ENCODE measurements at places on chromosomes 3 and 15.

DNA sequence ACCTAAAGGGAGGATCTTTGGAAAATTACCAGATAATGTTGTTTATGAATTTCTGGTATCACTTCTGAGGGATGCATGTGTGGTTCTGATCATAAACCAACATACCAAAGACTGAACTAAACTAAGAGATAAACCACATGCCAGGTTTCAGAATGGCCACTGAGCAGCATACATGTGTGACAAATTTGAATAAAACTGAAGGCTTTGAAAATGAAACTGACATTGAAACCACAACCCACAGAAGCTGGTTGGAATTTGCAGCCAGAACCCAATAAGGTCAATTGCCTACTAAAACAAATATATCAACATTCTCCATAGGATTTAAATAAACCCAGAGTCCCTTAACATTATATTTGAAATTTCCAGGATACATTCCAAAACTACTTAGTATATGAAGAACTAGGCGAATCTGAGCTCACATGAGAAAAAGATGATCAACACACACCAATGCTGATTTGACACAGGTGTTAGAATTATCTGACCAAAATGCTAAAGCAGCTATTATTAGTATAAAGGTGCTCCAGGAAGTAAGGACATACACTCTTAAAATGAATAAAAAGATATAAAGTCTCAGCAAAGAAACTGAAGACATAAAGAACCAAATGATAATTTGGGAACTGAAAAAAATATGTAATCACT is 125.0 kb downstream of the ZNF280D start:
- DNase-seq: no peak

GRCh38 chr15:73630921-73631362 is 2.2 kb downstream of the NPTN start:
- DNase-seq: no peak

DNA sequence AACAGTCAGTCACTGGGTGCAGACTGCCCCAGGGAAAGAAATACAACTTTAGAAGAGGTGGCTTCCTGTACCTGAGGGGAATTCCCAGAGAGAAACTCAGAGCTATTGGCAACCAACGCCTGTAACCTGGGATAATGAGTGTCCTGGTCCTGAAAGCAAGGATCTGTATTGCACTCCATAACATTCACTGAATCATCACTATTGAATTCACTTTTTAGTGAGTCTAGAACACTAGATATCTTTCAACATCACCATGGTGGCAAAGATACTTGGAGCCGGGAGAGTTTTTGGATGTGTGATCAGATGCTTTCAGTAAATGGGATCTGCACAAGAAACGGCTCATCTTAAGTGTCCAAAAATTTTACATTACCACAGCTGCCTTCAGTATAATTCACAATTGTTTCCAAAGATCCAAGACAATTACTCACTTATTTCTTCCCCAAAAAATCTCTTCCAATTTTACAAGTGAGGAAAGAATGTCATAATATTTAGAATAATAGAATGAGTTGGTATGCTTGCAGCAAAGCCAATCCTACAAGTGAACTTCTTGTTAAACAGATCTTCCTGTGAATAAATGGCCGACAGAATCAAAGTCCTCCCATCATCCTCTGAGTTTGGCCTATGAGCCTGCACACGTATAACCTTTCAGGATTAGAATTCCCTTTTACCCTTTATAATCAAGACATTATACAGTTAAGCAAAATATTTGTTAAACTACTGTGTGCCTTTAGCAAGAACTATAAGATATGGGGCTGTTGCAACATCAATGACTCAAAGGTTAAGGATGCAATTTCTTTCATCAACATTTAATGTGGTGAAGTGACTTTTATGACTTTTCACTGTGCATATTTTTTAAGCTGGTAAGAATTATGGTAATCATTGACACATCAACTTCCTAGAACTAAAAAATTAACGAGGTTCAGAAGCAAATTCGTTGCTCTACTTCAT is 243.3 kb upstream of the COL8A1 start:
- DNase-seq: no peak

DNA sequence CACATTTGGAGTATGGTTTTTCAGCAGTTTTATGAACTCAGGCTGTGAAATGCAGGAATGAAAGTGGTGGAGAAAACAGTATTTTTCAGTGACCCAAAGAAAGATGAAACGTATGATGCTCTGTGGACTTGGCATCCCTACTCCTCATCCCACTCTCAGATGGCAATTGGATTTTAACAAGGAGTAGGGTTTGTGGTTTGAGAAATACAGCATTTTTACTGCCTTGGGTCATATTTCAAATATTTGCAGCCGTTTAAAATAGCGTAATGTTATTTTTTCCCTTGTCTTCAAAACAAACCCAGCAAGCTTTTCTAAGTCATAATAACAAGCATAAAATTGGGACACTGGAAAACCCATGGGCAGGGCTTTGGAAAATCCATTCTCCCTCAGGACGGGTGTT is 117.2 kb upstream of the LRIG1 start:
- no peak for DNase-seq

GRCh38 chr3:150315721-150316120 is 92.4 kb upstream of the TSC22D2 start:
- no peak for DNase-seq

- DNase-seq: no peak
Observed at GRCh38 chr3:69737392-69737791, 1.9 kb upstream of the MITF start.

- DNase-seq: no peak
Observed at GRCh38 chr15:55221090-55222011, 24.6 kb upstream of the RSL24D1 start.

DNA sequence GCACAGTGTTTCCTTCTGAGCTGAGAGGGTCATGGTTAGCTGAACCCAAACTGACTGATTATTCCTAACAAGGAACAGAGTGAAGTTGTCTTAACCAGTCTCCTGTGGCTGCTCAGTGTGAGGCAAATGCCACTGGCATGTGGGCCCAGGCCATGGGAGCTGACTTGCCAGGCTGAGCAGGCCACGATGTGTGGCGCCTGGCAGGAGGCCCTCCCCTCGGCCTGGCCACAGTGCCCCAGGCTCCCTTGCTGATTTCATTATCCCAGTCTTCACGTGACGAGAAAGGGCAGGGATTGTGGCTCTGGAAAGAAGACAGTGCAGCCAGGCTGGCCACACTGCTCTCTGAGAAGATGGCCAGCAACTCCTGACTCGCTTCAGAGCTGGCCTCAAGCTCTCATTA is 58.8 kb downstream of the SLCO2A1 start:
- no peak for DNase-seq

GRCh38 chr3:52435246-52436101 is 9.4 kb downstream of the SEMA3G start:
- no peak for DNase-seq

DNA sequence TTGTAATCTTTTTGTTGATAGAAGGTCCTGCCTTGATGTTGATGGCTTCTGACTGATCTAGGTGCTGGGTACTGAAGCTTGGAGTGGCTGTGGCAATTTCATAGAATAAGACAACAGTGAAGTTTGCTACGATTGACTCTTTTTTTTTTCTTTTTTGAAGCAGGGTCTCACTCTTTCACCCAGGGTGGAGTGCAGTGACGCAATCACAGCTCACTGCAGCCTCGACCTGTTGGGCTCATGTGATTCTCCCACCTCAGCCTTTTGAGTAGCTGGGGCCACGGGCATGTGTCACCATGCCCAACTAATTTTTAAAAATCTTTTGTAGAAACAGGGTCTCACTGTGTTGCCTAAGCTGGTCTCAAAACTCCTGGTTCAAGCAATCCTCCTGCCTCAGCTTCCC is 14.2 kb downstream of the ARID3B start:
- DNase-seq: no peak

GRCh38 chr3:117017135-117017894 is 307.7 kb downstream of the TUSC7 start:
- DNase-seq: no peak

GRCh38 chr3:149214702-149215101 is 6.9 kb downstream of the CP start:
- peak; percentile 11 for DNase-seq

DNA sequence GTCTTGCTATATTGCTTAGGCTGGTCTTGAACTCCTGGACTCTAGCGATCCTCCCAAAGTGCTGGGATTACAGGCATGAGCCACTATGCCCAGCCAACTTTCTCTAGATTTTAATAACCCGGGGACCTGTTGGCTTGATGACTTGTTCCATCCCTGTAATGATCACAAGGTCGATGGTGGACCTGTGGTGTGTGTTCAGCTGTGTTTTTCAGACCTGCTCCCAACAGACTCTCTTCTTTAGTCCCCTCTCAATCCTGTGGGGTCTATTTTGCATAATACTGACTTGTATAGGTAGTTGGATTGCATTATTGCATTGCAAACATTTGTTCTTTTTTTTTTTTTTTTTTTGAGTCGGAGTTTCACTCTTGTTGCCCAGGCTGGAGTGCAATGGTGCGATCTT is 1.9 kb downstream of the MAP2K1 start:
- no peak for DNase-seq

DNA sequence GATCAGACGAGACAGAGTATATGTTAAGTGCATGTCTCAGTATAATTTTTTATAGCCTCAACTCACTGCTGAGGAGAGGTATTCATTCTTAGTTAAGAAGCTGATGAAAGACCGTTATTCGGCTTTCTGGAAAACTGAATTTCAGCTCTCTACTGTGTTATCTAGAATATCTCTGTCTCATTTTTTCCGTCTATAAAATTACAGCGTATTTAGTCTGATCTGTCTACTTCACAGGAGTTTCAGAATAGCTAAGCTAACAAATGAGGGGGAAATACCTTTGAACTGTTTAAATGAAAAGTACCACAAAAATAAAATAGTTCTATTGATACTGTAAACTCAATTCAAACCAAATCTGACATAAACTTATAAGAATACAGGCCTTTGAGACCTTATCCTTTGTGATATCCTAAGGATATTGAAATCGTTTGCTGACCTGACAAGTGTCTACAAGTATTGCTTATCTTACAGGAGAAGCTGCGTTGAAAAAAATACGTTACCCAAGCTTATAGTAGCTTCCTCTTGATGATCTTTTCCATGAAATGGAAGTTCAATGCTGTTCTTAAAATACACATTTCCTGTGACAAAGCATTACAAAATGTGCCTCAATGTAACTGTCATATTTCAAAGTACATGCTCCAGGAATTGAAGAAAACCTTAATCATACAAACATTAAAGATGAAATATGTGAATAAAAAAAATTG is 104.6 kb downstream of the IL1RAP start:
- DNase-seq: no peak

Measured in NCI-H1092 treated with DMSO at 0.1 percent for 48 hours (cell line).